Epithelial cell of prostate (primary cell): ENCODE measurements at places on chromosomes 11 and 22.

GRCh38 chr22:42160830-42161696 is 30.5 kb upstream of the CYP2D6 start:
- DNase-seq: no peak

DNA sequence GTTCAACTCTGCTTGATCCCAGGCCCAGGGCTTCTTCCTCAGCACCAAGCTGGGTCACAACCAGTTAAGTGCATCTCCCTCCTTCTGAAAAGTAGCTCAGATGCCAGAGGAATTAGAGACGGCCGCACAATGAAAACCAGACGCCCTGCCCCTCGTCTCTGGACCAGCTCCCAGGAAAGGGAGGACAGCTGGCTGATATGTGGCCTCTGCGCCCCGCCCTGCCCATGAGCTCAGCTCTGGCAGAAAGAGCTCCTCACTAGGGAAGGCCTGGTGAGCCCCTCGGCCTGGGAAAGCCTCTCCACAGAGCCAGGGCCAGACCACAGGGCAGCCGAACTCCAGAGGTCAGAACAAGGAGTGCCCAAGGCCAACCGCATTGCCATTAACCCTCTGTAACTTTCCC is 18.1 kb upstream of the SCGB1A1 start:
- no peak for DNase-seq

- DNase-seq: no peak
Observed at GRCh38 chr11:64924910-64925284, 408 bp downstream of the PPP2R5B start.

GRCh38 chr22:30347255-30347892 is 9.3 kb downstream of the SF3A1 start:
- DNase-seq: no peak

DNA sequence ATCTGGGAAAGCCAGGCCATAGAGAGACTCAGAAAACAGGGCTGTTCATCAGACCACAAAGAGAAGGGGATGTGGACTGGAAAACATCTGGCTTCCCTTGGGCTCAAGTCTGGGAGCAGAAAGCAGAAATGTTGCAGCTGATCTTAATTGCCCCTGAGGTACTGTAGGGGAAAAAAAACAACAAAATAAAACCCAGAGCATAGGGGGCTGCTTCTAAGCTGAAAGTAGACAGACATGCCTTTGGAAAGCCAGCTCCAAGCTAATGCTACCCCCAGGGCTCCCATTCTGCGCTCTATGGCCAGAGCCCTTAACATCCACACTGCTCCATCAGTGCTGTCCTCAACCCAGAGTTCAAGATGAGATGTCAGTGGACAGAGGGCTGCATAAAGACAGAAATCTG is 2.0 kb upstream of the PACSIN3 start:
- no peak for DNase-seq

DNA sequence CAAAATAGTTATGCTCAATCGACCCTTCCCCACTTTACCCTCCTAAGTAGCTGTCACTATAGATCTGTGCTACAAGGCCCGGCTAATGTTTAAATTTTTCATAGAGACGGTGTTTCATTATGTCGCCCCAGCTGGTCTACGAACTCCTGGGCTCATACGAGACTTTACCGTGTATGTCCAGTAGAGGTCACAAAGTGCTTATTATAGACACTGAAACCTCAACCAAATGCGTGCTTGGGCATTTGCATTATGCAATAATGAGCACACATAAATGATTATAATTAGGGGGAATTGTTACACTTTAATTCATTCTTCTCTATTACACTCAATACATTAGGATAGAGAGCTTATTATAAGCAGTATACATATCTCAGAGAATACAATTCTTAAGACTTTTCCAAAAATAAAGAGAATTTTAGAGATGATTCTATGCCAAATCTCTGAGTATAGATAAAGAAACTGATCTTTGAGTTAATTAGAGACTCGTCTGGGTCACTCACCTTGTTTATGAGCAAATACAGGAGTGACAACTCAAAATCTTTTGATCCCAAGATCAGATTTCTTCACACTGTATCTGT is 12.5 kb upstream of the MRPL16 start:
- no peak for DNase-seq

DNA sequence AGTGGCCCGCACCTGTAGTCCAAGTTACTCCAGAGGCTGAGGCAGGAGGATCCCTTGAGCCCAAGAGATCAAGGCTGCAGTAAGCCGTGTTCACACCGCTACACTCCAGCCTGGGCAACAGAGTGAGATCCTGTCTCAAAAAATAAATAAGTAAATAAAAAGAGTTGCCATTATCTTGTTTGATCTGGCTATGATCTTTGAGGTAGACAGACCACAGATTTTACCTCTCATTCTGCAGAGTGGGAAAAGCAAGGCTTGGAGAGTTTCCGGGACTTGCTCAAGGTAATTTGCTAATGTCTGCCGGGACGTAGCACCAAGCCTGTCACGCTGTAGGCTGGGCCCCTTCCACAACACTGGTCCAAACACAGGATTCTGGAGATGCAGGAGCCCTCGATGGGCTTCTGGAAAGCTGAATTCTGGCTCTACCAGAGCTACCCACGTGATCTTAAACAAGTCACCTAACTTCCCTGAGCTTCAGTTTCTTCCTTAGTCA is 6.8 kb downstream of the GRAP2 start:
- no peak for DNase-seq

GRCh38 chr22:46674367-46674781 is 54.2 kb downstream of the GRAMD4 start:
- DNase-seq: no peak

DNA sequence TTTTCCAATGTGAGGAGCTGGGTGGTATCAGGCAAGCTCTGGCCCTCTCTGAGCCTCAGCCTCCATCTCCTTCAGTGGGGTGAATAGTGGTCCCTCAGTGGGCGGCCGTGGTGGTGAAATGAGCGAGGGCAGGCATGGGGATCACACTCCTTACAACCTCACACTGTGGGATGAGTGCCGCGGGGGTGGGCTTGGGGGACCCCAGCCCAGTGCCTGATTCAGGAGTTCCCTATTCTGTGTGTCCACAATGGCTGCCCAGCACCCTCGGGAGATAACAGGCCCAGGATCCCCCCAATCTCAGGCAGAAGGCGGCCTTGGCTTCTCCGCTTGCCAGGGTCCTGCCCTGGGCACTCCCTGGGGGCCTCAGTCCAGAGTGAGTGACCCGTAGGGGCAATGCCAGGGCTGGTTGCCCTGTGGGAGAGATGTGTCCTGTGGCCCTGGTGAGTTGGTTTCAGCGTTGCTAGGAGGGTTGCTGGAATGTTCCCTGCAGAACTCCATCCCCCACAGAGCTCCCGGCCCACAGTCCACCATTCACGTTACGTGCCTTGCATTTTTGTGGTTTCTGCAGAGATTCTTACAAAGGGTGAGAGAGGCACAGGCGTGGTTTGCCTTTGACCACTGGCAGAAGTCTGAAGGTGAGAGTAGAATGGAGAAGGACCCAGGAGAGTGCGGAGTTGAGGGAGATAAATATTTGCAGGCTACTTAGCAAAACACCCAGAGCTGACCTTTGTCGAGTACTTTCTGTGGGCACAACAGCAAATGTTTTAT is 2.9 kb downstream of the ALDH3B1 start:
- DNase-seq: peak; percentile 57

DNA sequence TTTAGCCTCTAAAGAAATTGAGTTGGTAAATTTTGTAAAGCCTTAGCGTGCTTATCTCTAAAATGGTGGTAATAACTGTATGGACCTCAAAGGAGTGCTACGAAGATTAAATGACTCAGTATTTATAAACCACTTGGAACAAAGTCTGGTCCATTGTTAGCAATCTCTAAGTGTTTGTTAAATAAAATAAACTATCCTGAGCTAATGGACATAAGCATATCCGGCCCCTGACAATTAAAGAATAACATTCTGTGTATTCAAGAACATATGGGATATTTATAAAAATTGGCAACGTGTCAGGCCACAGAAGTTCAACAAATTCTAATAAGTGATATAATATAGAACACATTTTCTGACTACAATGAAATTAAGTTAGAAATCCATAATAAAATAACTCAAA is 71.0 kb downstream of the MYEOV start:
- no peak for DNase-seq

DNA sequence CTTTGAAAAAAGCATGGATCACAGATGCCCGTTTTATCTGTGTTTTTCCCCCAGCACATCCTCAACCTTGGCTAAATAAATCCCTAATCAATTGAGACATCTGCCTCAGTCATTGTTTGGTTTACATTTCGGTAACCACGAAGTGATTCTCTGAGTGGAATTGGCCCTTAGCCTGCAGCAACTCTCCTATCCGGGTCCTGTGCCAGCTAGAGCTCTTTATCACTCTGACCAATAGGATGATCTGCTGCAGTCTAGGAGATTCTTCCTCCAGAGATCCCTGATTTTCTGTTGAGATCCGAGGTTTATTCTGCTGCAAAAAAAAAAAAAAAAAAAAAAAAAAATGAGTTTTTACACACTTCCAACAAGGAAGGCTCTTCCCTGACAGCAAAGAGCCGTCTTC is 137.3 kb downstream of the KCNA4 start:
- DNase-seq: no peak

- DNase-seq: no peak
Observed at GRCh38 chr22:18994701-18995326, 58.7 kb upstream of the PRODH start.

DNA sequence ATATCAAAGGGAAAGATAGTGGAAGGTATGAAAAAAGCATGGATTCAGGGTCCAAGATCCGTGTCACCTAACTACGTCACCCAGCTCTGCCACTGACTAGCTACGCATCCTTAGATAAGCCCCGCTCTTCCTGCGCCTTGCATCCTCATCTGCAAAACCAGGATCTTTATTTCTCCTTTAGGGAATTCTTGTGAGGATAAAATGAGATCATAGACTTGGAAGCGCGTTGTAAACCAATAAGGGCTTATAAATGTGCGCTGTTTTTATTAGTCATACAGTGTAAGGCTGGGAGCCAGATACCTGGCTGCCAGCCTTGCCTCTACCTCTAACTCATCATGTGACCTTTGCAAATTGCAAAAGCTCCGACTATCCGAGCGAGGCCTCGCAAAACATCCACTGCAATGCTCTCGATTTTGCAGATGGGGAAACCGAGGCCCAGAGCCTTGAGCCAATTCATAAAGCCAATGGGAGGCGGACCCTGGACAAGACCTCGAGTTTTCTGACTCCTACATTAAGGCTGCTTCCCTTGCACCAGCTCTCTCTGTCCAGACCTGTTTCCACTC is 753 bp downstream of the PRPF19 start:
- DNase-seq: no peak

DNA sequence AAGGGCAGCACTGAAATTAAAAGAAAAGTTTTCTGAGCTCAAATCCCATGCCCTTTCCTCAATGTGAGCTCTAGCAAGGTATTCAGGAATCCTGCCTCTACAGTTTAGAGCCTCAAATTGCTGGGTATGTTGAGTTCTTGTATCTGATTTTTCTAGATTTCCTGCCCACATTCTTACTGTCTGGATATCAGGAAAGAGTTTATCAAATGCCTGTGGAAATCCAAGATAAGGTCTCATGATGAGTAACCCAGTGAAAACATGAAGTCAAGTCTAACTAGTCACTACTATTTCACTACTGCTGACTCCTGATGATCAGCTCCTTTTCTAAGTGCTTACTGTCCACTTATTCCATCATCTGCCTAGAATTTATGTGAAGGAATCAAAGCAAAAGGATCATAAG is 29.8 kb downstream of the LIMK2 start:
- DNase-seq: no peak

DNA sequence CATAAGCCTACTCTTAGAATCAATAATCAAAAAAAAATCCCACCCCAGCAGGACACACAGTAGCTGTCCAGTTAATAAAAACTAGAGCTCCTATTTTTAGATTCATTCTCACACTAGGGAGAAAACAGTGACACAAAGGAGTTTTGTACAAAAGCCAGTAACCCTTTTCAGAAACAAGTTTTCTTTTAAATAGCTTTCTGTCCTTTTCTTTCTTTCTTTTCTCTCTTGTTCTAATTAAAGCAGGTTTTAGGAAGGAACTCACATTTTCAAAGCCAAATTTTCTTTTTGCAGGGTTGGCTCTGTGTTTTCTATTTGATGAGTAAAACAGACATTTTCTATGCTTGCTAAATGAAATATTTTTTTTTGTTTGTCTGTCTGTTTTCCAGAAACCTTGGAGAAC is 1390.7 kb downstream of the FAM181B start:
- no peak for DNase-seq

- no peak for DNase-seq
Observed at GRCh38 chr11:59214141-59214893, 1.6 kb upstream of the MPEG1 start.

DNA sequence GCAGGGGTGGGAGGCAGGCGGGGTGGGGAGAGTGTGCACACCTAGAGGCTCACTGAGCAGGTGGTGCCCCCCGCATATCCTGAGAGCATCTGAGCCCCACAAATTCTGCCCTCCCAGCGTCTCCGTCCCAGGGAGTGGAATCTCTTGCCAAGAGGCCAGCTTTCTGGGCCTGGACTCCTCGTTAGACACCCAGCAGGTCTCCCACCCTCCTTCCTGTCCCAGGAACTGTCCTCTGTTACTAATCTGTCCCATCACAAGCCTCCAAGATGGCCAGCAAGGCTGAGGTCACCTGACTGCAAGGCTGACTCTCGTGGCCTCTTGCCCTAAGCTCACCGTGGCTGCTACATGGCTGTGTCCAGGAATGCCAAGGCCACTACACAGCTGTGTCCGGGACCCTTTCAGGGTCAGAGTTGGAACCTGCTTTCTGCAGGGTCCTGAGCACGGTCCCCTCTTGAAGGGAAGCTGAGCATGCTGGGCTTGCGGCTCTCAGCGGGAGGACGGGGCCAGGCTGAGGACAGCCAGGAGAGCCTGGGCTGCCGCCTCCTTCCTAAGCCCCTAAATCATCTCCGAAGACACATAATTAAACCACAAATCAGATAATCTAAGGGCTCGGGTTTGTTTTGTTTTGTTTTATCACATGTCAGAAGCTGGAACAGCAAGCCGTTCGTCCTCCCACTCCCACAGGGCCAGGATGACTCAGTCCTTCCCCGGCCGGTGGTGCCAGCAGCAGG is 1327.3 kb downstream of the TBC1D22A start:
- no peak for DNase-seq

DNA sequence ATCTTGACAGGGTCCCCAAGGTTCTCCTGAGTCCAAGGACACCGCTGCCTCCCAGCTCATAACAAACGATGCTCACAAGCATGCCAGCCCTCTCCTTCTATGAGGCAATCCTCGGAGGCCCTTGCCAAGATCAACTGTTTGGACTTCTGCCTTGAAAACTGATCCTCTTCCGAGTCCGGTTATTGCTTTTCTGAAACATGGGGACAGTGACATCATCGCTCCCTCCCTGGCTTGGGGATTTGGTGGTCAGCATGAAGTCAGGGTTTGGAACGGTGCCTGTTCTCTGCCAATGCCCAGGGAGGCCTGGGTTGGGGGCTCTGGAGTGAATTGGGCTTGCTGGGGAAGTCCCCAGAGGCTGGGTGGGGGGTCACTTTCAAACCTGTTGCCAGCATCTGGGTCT is 149.3 kb downstream of the FBXO7 start:
- no peak for DNase-seq

DNA sequence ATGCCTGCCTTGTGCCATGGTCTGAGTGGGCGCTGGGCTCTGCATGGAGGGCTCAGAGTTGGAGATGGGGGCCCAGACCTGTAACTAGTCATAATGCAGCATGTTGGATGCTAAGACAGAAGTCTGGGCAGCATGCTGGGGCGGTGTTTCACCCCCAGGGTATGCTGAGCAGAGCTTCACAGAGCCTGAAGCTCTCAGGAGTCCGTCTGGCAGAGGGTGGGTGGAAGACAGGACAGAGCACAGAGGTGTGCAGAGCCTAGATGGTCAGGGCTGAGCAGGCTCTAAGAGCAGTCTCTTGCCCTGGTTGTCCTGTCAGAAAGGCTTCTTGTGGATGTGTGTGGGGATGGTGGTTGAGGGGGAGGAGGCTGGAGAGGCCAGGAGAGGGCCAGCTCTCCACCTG is 7.2 kb downstream of the TAF6L start:
- DNase-seq: no peak

- DNase-seq: no peak
Observed at GRCh38 chr22:46280999-46281623, 13.3 kb downstream of the TTC38 start.
